ENCODE measurements at places on chromosomes 16 and 17. TPM values are rescaled to one million over a fixed set of nuclear protein-coding genes. Genes with fewer than 3 reads are reported as not detected.

DNA sequence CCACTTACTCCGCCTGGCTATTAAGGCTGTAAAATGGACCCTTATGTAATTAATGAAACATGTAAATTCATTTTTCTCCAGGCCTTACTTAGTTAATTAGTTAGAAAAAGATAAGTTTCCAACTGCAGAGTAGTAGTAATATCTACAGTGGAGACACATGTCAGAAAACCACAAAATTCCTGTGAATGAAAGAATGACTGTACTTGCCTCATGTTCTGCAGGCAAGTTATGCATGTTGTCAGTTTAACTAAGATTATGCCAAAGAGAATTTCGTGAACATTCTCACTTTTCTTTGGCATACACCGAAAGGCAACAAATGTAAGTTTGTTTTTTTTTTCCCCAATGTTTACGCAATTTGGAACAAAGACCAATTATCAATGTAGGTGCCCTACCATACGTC, 16.8 kb upstream of the CCL1 start:
- H3K36me3 ChIP-seq, result no peaks in the 10 kb centered on the region
- no peak for DNase-seq
- H3K27me3 ChIP-seq, result no peaks in the 10 kb centered on the region
- H3K4me1 ChIP-seq, result peaks cover 34% of the 10 kb centered on the region

DNA sequence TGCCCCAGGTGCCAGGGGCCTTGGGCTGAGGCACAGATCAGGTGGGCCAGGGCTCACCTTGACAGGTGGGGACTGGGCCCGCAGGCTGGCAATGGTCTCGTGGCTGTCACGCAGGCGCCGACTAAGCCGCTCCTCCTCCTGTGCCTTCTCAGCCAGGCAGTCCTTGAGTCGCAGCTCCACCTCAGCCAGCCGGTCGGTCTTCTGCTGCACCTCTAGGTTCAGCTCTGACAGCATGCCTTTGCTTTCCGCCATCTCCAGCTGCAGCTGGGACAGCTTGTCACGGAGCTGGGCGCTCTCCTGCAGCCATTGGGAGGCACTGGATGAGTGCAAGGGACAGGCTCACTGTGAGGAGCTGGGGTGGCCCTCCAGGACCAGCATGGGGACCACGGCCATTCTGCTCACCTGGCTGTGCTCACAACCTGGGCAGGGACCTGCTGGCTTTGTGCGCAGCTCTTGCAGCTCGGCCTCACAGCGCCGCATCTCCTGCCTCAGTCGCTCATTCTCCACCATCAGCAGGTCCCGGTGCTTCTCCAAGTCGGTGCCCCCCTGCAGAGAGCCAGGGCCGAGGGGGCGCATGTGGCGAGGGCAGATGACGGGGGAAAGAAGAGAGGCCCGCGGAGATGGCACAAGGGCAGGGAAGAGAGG, 31.0 kb downstream of the KIFC3 start:
- no peak overlapping the region for H3K27ac ChIP-seq
- no peak for DNase-seq
- no peaks in the 10 kb centered on the region for H3K4me1 ChIP-seq

- no peaks in the 10 kb centered on the region for H3K4me1 ChIP-seq
- no peak overlapping the region for H3K4me3 ChIP-seq
- no peaks in the 10 kb centered on the region for H3K27me3 ChIP-seq
- no peak for DNase-seq
- H3K27ac ChIP-seq, result no peak overlapping the region
These were observed 233.4 kb downstream of the PHKB start for GRCh38 chr16:47694543-47694942.

DNA sequence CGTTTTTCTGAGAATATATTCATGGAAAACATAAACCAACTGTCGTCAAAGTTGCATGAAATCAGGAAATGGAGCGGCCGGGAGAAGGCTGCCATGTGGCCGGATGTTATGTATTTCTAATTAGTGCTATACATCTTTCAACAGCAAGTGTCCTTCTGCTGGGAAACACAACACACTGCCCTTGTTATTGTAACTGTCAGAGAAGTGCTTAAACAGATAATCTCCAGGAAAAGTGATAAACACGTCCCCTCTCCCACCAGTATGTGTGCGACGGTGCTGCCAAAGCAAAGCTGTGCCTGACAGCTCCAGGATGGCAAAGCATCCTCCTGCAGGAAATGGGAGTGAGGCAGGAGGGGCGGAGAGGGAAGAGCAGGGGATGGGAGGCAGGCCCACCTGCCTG, 111.8 kb downstream of the SMG6 start:
- H3K36me3 ChIP-seq, result peaks cover under 1% of the 10 kb centered on the region
- DNase-seq, result no peak
- H3K4me1 ChIP-seq, result peaks cover 9% of the 10 kb centered on the region
- H3K27me3 ChIP-seq, result no peaks in the 10 kb centered on the region
- no peak overlapping the region for H3K4me3 ChIP-seq
- H3K27ac ChIP-seq, result peak overlapping the region; percentile 62

GRCh38 chr17:70172449-70172848, 3.1 kb downstream of the KCNJ2 start:
- DNase-seq, result no peak
- peaks cover 63% of the 10 kb centered on the region for H3K4me1 ChIP-seq
- H3K27me3 ChIP-seq, result peaks cover 46% of the 10 kb centered on the region
- H3K27ac ChIP-seq, result no peak overlapping the region
- H3K36me3 ChIP-seq, result no peaks in the 10 kb centered on the region
- no peak overlapping the region for H3K4me3 ChIP-seq

DNA sequence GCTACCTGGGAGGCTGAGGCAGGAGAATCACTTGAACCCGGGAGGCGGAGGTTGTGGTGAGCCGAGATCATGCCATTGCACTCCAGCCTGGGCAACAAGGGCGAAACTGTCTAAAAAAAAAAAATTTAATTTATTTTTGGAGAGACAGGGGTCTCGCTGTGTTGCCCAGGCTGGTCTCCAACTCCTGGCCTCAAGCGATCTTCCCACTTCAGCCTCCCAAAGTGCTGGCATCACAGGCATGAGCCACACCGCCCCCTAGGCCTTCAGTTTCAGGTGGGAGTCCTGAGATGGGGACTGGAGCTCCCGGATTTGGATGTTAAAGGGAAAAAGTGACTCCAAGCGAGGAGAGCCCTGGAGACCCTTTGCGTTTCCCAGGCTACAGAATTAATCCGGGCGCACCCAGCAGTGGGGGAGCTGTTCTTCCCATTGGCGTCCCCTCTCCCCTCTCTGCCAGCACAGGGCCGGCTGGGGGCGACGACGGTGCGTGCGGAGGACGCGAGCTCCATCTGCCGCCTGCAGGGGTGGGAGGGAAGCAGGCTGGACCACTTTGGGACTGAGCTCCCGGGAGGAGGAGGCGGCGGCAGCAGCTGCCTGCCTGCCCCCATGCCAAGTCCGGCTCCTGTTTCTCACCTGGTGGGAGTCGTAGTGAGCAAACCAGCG, 49.3 kb upstream of the USP7 start:
- DNase-seq, result no peak
- H3K36me3 ChIP-seq, result no peaks in the 10 kb centered on the region
- no peak overlapping the region for H3K27ac ChIP-seq
- H3K4me1 ChIP-seq, result peaks cover 8% of the 10 kb centered on the region

DNA sequence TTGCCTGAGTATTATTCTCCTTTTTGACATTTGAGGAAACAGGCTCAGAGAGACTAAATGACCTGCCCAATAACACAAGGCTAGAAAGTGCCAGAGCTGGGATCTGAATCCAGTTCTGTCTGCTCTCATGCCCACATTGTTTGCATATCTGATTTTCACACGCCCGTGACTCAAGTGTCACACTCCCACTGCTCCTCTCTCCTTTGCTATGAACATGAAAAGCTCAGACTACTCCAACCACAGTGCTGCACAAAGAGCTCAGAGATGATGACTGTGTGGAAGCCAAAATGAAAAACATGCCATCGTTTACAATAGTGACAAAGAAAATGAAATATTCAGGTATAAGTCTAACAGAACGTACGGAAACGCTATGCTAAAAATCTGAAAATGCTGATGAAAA, 107.9 kb downstream of the SMG6 start:
- no peaks in the 10 kb centered on the region for H3K27me3 ChIP-seq
- peaks cover 9% of the 10 kb centered on the region for H3K4me1 ChIP-seq
- H3K27ac ChIP-seq, result no peak overlapping the region
- H3K4me3 ChIP-seq, result no peak overlapping the region

The CCL5 gene
- 53.8 TPM for total RNA-seq

Measured in spleen (tissue), 13 donors.